H7 (cell line): ENCODE measurements at places on chromosomes 2 and 18. TPM values are rescaled to one million over a fixed set of nuclear protein-coding genes. Genes with fewer than 3 reads are reported as not detected.

The FKBP1B gene
- 40.5 and 43.5 TPM in 2 replicates for total RNA-seq

The PXDN gene
- 102 and 124 TPM in 2 replicates for total RNA-seq

The TUBB8B gene
- 0.11 and 0.17 TPM in 2 replicates for total RNA-seq

GRCh38 chr2:199602896-199603717 is 145.4 kb upstream of the SATB2 start:
- DNase-seq = no peak

- DNase-seq = no peak
These were observed 507.0 kb upstream of the MAP2 start for GRCh38 chr2:208916881-208917280.

GRCh38 chr2:205699515-205700289 is 17.4 kb downstream of the NRP2 start:
- no peak for DNase-seq

DNA sequence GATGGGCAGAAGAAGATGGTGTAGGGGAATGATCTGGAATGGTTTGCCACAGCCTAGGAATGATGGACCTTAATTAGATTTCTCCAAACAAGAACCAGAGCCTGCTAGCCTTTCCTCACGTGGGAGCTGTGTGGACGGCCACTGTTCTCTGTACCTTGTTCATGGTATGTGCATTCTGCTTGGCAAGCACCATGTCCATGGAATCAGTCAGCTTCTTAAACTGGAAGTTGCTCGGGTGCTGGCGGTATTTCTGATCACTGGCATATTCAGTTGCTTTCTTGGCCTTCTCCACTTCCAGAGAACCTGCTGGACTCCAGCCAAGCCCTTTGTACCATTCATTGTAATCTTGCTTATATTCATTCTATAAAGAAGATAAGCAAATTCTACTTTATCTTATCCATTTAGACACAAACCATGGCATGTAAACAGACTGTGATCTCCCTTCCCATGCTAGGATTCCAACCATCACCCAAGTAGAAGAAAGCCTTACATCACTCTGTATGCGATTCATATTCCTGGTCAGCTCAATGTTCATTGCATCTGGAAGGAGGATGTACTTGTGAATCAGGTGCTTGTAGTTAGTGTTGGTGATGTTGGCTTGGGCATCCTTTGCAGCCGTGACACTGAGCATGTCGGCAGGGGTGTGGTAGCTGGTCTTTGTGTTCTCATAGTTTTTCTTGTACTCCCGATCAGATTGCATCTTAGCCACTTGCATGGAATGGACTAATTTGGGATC is 78.4 kb downstream of the NEB start:
- DNase-seq = no peak

DNA sequence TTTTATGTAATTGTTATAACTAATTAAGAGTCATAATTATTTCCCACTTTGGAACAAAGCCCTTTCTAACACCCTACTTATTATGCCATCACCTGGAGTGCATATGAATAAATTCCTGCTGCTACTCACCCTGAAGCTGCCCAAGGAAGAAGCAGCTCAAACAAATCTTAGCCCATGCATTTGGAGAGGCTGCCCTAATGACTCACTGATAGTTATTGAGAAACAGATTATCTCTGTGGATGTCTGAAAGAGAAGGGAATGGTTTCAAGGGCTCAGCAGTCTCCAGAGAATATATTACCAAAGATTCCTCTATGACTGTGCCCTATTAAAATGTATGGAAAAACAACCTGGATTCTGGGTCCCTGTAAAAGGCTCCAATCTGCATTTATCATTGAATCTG is 81.0 kb downstream of the GPR39 start:
- no peak for DNase-seq

GRCh38 chr2:215161301-215161829 is 22.9 kb upstream of the ABCA12 start:
- no peak for DNase-seq

- no peak for DNase-seq
These were observed 80.6 kb upstream of the ZFP36L2 start for GRCh38 chr2:43307046-43307445.

DNA sequence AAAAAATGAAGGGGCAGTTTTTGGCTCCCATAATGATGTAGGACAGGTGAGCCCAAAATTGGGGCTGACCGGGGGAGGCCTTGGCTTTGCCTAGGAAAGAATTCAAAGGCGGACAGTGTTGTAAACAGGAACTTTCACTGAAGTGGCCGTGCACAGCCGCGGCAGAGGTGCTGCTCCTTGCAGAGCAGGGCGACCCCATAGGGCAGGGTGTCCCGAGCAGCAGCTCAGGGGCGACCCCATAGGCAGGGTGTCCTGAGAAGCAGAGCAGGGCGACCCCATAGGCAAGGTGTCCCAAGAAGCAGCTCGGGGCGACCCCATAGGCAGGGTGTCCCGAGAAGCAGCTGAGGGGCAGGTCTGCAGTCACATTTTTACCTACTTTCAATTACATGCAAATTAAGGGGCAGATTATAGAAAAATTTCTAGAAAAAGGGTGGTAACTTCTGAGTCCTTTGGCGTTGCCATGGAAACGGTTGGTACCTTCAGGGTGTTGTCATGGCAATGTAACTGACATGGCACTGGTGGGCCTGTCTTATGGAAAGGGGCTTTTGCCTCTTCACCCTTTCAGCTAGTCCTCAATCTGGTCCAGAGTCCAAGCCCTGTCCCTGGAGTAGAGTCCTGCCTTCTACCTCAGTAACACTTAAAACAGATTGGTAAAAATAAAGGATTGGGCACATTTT is 134.5 kb downstream of the FBXO15 start:
- DNase-seq = no peak

DNA sequence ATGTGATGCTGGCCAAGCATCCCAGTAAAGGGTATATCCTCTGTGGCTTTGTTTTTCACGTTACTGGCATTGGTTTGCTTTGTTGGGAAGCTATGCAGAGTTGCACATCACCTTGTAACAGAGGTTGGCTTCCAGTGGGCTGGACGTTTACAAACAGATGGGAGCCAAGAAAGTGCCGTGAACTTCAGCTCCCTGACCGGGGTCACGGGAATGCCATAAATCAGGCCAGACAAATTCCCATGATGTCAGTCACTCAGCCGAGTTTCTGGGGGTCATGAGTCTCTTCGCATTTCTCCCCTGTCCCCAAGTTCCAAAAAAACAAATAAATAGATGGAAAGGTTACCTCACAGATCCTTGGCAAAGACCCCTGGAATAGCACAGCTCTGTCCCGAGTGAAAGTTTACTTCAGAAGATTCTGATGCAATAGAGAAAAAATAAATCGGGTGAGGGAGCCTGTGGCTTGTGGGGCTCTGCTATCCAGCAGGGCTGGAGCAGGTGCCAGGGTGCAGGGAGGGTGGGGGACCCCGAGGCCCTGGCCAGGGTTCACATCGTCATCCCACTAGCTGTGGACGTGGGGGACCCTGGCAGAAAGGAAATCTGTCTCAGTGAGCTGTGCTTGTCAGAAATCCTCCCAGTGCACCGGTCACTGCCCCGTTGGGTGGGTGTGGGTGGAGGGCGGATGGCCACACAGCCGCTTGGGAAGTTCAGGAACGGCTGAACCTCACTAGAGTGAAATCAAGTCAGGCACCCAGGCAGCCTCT is 27.8 kb downstream of the TWIST2 start:
- DNase-seq = no peak

GRCh38 chr2:205700331-205701132 is 18.2 kb downstream of the NRP2 start:
- no peak for DNase-seq

DNA sequence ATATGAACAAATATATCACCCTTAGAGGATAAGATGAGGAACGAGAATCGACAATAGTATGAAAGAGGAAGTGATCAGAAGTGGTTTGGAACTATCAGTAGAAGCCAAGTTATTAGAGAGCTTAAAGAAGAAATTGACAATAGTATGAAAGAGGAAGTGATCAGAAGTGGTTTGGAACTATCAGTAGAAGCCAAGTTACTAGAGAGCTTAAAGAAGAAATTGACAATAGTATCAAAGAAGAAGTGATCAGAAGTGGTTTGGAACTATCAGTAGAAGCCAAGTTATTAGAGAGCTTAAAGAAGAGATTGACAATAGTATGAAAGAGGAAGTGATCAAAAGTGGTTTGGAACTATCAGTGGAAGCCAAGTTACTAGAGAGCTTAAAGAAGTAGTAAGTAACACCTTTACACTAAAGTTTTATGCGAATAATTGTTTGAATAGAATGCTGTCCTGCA is 175.5 kb downstream of the ZNF407 start:
- DNase-seq = no peak

- DNase-seq = no peak
These were observed 80.5 kb upstream of the FRZB start for GRCh38 chr2:182946958-182947369.
